KBM-7 (cell line): ENCODE measurements at places on chromosomes 6 and 20.
A peak's percentile ranks its signal among the peaks of the same experiment; 100 is the strongest.

DNA sequence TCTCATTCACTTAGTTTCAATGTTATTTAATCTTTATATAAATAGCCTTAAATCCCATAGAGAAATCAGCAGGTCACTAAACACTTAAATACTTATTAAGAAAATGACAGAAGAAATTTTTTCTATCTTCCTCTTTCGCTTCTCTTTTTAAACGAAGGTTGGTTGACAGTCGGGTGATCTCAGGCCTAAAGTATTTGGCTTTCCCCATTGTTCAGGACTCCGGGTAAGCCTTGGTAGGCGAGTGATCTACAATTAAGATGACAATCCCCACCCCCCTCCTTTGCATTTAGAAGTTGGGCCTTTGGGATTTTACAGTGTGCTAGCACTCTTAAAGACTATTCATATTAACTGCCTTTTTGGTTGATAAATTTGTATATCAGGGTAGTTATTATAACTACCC, 19.7 kb upstream of the UTRN start:
- no peak for DNase-seq

- DNase-seq: no peak
These were observed 148.4 kb upstream of the FBXL4 start for GRCh38 chr6:99096170-99096569.

- DNase-seq: no peak
These were observed 83.1 kb downstream of the FKBP5 start for GRCh38 chr6:35605600-35605999.

GRCh38 chr6:21457647-21458046, 135.9 kb upstream of the SOX4 start:
- DNase-seq: no peak

GRCh38 chr6:34657037-34657306, 39.6 kb downstream of the ILRUN start:
- no peak for DNase-seq

DNA sequence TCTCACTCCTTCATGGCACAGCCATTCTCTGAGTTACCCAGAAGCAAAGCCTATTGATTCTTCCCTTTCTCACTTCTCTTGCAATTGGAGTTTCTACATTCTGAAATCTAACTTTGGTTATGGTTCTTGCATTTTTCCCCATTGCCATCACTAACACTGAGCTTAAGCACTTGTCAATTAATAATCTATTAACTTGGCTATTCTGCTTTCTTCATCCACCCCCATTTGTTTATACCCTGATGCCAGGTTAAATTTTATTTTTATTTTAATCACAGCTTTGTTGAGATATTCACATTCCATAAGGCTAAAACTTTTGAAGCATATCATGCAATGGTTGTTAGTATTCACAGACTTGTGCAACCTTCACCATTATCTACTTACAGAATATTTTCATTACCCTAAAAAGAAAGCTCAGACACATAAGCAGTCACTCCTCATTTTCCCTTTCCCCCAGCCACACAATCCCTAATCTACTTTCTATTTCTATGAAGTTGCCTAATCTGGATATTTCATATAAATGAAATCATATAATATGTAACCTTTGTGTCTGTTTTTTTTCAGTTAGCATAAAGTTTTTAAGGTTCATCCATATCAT, 222.3 kb downstream of the UBE3D start:
- DNase-seq: no peak

DNA sequence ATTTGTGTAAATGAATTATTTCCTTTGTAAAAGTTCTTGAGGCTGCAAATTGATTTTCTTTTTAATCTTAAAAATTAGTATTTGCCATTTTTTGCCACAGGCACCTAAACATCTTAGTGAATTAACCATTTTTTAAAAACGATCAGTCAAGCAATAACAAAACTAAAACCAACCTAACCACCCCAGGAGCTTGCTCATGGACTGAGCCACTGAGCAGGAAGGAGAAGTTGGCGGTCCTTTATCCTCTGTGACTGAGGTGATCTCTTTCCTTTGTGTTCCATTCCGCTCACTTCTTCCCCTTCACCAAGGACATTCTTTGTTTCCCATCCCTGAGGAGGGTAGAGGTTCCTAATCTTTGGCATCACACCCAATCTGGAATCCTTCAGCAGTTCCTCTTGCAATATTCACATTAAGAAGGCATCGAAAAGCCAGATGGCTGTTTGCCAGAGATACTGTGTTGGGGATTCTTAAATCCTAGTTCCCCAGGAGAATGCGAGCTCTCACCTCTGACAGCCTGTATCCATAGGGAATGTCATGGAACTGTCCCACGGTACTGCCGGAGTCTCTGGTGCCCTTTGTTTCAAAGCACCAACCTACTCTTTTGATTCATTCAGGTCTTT, 30.5 kb downstream of the RPRD1B start:
- no peak for DNase-seq

GRCh38 chr6:101543796-101544195, 150.3 kb downstream of the GRIK2 start:
- DNase-seq: no peak

- DNase-seq: no peak
These were observed 51.7 kb downstream of the COL11A2 start for GRCh38 chr6:33140556-33140955.

DNA sequence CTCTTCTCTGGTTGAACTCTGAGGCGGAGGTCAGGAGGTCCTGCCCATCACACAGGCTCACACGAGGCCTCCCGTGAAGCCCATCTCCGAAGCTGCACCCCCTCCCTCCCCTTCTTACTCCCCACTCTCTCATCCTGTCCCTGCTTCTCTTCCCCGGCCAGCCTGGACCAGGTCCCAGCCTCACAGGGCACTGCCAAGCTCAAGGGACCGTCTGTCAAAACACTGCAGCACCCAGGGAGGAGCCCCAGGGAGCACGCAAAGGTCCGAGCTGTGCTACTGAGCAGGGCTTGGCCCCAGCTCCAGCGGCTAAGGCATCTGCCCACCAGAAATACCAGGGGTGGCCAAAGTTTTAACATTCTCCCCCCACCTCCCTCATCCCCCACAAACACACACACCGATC, 70.0 kb downstream of the PSMG4 start:
- DNase-seq: no peak

GRCh38 chr20:10994991-10995700, 321.3 kb upstream of the JAG1 start:
- DNase-seq: no peak

GRCh38 chr20:49582413-49583334, 14.7 kb upstream of the PTGIS start:
- DNase-seq: no peak

GRCh38 chr6:16473908-16474771, 235.8 kb downstream of the GMPR start:
- DNase-seq: no peak

DNA sequence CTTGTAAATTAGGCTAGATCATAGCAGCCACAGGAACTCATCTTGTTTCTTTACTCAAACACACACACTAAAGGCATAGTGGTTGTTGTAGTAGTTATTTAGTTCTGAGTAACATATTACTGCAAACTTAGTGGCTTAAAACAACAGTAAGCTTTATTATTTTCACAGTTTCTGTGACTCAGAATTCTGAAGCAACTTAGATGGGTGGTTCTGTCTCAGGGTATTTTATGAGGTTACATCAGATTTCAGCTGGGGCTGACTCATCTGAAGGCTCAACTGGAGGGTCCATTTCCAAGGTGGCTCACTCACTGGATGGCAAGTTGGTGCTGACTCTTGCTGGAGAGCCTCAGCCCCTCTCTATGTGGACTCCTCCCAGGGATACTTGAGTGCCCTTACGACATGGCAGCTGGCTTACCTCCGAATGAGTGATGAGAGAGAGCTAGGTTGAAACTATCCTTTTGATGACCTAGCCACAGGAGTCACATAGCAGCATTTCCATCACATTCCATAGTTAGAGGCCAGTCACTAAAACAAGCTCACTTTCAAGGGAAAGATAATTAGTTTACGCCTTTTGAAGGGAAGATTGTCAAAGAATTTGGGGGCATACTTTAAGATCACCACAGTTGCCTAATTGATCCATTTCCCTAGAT, 136.5 kb upstream of the PRND start:
- DNase-seq: no peak

GRCh38 chr6:108588586-108588985, 27.9 kb downstream of the FOXO3 start:
- DNase-seq: no peak

- DNase-seq: peak; percentile 76
These were observed 38.4 kb downstream of the KIF25 start for GRCh38 chr6:168035661-168036545.

- no peak for DNase-seq
These were observed 4.8 kb downstream of the NEDD9 start for GRCh38 chr6:11227698-11228097.

DNA sequence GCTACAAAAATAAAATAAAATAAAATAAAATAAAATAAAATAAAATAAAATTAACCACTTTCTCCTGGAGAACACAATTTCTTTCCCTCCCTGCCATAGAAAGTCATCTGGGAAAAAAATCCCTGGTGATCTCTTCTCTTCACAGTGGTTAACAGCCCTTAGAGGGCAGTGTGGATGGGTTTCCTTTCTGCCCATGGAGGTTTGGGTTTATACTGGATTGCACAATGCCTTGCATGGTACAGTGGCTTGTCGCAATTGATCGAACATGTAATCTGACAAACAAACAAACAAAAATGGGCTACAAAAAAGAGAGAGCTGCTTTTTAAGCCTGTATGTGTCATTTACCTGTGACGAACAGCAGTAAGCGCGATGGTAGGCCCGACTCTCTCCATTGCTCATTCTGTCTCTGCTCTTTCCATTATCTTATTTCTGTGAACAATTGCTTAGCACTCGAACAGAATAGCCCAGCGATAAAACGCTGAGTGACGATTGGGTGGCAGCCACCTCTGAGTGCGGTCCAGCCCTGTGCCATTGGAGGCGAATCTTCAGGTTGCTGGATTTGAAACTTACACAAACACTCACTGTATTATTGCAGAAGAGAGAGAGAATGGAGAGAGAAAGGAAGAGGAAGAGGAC, 166.1 kb downstream of the CD83 start:
- no peak for DNase-seq

DNA sequence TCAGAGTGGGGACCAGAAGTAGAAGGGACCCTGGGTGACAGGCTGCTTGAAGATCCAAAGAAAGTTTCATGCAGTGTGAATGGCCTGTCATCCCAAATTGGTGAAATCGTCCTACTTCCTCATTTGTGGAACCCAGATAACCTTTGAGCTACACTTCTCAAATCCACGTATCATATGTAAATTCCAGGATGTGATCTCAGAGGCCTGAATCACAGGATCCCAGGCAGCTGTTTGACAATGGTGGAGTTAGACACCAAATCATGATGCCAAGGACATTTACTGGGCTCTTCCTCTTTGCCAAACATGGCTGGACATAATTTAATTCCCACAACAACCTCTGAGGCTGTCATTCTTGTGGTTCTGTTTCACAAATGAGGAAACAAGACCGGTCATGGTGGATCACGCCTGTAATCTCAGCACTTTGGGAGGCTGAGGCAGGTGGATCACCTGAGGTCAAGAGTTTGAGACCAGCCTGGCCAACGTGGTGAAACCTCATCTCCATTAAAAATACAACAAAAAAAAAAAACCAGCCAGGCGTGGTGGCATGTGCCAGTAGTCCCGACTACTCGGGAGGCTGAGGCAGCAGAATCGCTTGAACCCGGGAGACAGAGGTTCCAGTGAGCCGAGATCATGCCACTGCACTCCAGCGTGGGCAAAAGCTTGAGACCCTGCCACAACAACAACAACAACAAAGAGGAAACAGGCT, 39.9 kb upstream of the TTPAL start:
- peak; percentile 19 for DNase-seq

GRCh38 chr20:48970681-48971365, 49.3 kb downstream of the ARFGEF2 start:
- DNase-seq: no peak

DNA sequence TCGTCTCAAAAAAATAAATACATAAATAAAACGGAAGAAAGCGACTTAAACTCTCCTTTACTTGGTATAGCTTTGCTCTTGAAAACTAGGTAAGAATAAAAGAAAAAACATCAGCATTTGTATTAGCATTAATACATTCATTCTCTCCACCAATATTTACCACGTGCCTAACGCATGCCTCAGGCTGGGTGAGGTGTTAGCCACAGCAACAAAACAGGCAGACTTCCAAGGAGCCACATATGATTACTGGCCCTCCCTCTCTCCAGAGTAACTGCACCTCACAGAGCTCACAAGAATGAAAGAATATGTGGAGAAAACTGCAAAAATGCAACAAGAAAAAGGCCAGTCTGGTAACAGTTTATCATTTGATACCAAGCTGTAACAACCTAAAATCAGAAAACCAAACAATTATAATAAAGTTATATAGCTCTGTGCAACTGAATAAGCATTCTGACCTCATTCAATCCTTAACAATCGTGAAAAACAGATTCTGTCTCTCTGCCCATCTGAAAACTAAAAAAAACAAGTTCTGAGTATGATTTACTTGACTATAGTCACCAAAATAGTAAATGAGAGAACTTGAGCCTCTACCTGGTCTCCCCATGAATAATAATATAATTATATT, 5.2 kb downstream of the NAPB start:
- DNase-seq: no peak

- peak; percentile 51 for DNase-seq
These were observed 99.1 kb upstream of the PRSS16 start for GRCh38 chr6:27148404-27148795.

GRCh38 chr20:49880724-49881445, 34.4 kb downstream of the SPATA2 start:
- DNase-seq: no peak

- no peak for DNase-seq
These were observed 3.9 kb upstream of the EDEM2 start for GRCh38 chr20:35150846-35151579.

- DNase-seq: no peak
These were observed 36.2 kb upstream of the ZMYND8 start for GRCh38 chr20:47392721-47393073.

DNA sequence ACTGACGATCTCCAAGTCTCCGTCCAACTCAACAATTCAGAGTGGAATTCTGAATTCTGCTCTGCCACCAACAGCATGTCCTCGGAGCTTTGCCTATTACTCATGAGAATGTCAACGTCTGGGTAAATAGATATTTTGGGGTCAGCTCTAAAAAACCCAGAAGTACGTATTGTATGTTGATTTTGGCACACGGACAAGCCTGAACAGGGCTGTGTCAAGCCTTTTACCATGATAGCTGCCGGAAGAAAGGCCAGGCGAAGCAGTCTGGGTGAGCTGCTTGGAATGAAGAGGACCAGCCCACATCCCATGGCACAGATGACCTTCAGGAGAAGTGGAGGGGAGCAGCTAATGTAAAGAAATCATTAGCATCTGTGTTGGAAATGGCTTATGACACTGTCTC, 88.0 kb upstream of the JAG1 start:
- DNase-seq: no peak

- DNase-seq: no peak
These were observed 162.7 kb downstream of the SOBP start for GRCh38 chr6:107652526-107653182.
